ENCODE measurements at places on chromosomes 3 and 15.

DNA sequence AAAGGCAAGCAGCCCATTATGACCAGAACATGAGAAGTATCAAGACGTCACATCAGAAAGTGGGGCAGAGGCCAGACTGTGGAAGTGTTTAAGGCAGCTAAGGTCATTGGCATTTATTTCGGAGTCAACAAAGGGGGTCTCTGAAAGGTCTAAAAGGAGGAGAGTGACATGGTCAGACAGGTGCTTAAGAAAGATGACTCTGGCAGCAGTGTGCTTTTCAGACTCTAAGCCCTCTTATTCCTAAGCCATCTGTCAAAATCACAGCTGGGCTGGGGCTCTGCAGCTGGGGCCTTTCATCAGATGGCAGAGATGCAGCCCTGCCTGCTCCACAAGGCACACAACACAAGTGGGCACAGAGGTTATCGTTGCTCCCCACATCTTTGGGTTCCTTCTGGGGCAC lies 14.0 kb downstream of the FBXL22 start:
- no peak for DNase-seq

DNA sequence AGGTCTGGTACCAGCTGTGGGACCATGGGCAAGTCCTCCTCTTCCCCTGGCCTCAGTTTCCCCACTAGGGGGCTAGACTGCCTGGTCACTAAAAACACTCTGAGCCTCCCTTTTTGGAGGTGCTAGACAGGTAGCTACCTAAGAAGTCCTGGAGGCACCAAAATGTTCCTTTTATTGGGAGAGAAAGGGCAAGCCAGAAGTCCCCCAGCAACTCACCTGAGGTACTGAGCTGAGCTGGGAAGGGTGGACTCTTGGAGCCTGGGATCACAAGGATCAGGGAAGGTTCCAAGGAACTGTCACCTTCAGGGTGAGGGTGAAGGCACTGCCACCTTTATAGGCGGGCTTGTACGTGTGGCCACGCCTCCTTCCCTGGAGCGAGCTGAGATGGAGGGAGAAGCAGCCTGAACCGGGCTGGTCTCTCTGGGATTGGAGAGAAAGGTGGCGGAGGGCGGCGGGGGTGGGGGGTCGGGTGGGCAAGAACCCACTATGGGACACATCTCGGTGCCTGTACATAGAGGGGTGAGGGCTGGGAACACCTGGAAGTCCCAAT lies at the start of gene CYP1A1:
CYP1A1 (minus strand) TSS at position 304 of the 550 bp plus-strand sequence. CDS start 2,431 bp downstream, outside the sequence.
- DNase-seq, result peak; percentile 22

DNA sequence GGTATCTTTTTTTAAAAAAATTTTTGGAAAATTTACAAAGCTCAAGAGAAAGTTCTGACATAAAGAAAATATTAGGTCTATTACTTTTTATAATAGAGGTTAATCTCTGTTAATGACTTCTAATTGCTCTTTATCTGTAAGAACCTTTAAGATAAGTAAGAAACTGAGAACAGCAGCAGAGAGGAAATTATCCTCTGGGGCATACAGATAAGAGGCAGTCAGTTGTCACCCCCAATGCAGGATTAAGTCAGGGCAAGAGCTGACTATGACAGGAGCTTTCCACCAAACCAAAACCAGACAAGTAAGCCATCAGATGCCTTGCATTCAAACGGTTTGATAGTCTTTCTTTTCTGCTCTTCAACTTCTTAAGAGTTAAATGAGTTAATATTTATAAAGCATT lies 149.0 kb downstream of the GSK3B start:
- DNase-seq, result no peak

DNA sequence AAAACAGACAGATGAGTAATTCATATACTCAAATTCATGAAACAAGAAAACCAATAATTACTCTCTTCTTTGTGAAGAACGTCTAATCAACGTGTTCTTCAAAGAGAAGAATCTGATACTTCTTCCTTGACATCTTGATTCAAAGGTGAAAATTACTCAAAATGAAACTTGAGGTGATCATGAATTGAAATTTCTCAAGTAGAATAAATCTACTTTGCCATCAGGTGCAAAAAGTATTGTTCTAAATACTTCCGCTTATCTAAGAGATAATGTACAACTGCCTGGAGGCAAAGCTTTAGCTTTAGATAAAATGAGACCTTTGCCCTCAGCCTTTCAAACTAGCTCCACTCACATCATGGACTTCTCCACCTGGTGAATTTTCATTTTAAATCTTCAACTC lies 13.9 kb upstream of the XXYLT1 start:
- no peak for DNase-seq

GRCh38 chr3:23254835-23255234 lies 51.7 kb downstream of the UBE2E2 start:
- no peak for DNase-seq

- DNase-seq, result no peak
These were observed 48.8 kb downstream of the NSMCE3 start for GRCh38 chr15:29220852-29221251.

- no peak for DNase-seq
These were observed 357.1 kb upstream of the PROK2 start for GRCh38 chr3:72142028-72142427.

GRCh38 chr3:143850877-143851276 lies 2.6 kb upstream of the SLC9A9 start:
- no peak for DNase-seq

DNA sequence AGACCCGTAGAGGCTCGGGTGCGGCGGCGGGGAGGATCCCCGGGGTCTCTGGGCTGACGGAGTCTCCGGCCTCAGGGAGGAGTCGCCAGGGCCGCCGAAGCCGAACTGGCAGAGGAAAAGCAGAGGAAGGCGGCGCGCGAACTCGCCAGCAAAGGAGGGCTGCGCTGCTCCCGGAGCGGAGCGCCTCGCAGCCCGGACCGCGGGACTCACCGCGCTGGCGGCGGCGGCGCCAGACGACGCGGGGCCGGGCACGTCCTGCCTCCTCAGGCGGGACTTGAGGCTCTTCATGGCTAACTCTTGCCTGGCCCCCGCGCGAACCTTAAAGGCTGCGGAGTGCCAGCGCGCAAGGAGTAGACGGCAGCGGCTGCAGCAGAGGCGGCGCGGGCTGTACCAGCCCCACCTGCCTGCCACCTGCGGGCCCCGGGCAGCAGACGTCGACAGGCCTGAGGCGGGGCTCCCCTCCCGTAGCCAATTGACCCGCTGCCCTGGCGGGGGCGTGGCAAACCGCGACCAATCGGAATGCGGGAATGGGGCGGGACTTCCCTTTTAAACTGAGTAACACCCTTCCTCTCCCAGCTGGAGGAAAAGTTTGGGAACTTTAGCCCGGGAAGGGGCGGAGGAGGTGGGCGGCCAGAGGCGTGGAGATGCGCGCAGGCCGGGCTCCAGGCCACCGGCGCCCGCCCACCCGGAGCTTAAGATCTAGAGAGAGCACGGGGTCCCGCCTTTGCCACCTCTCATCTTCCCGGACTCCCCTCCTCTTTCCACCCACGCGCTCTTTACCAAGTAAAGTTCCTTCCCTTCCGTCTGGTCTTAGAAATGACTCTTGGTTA lies at the start of gene UACA:
UACA (minus strand) TSS at position 439 of the 830 bp plus-strand sequence; CDS start at position 288, 151 bp downstream.
- peak; percentile 79 for DNase-seq

- no peak for DNase-seq
These were observed 392.8 kb upstream of the WNT5A start for GRCh38 chr3:55879901-55880331.

DNA sequence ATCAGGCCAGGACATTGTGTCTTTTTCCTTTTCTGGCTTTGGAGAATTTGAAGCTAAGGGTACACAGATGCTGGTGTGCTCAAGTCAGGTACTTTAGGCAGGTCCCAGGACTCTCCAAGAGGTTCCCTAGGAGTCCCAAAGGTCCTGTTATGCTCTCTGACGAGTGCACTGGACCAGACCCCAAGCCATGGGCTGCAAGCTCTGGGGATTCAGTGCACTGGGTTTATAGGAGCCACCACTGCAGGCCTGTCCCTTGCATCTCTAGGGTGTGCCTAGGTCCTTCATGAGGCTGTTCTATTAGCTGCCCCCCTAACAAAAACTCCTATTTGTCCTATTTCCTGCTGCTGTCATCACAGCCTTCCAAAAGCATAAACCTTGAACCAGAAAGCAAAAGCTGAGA lies 31.9 kb upstream of the BFSP2 start:
- no peak for DNase-seq

DNA sequence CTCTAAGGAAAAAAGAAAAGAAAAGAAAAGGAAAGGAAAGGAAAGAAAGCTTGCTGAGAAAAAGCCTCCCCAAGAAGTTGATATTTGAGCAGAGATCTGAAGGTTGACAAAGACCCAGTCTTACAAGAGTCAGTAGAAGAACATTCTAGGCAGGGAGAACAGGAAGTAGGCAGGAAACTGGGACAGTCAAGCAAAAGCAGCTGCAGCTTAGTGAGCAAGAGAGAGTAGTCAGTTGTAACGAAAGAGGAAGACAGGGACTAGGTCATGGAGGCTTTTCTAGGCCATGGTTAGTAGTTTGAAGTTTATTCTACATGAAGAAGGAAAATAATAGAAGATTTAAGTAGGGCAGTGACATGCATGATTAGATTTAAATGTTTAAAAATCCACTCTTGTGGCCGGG lies 31.8 kb upstream of the KLHL6 start:
- DNase-seq, result no peak

- no peak for DNase-seq
These were observed 8.5 kb upstream of the SYNM start for GRCh38 chr15:99096173-99096893.

GRCh38 chr3:168273917-168274316 lies 178.2 kb upstream of the GOLIM4 start:
- DNase-seq, result no peak

- no peak for DNase-seq
These were observed 183.6 kb downstream of the POLQ start for GRCh38 chr3:121362035-121362734.

DNA sequence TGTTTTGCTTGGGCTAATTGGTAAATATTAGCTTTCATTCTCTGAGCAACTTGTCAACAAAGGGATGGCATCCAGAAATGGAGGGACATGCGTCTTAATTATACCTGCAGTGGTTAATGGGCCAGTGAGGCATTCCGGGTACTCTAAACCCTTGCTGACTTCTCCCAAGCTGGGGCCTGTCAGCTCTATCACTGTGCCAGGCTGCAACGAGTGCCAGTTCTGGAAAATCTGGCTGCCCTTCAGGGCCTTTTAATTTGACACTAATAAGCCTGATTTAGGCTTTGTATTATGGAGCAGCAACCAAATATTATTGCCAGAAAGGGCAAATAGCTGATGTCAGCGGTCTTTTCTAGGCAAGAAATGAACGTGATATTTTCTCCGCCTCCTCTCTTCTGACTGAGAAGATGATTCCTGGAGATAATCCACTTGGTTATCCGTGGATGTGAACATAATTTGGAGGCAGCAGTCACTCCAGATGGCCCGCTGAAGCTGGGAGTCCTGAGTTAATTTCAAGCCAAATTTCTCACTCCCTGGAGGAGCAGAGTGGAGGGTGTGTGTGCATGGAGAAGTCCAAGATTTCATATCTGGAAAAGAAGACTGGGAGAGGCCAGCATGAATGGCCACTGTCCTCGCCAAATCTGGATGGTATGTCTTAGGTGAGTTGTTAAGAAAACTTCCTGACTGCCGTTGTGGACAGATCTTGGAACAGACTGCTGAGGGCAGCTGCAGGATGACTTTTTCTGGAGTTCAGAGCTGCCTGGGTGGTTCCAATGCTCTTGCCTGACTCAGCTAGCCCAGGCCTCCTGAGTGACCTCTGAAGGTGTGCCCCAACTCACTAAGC lies 44.4 kb upstream of the PSMD6 start:
- DNase-seq, result no peak

DNA sequence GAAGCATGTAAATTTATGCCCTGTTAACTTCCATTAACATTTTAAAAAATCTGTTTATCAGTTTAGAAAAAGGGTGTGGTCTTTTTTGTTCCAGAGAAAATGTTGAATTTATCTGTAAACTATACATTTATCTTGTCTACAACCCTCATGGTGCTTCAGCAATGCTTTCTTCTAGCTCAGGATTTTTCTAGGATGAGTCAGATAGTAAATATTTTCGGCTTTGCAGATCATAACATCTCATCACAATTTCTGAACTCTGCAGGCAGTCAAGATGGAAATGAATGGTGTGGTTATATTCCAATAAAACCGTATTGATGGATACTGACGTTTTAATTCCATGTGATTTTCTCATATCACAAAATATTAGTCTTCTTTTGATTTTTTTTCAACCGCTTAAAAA lies 70.5 kb upstream of the FOXB1 start:
- no peak for DNase-seq

DNA sequence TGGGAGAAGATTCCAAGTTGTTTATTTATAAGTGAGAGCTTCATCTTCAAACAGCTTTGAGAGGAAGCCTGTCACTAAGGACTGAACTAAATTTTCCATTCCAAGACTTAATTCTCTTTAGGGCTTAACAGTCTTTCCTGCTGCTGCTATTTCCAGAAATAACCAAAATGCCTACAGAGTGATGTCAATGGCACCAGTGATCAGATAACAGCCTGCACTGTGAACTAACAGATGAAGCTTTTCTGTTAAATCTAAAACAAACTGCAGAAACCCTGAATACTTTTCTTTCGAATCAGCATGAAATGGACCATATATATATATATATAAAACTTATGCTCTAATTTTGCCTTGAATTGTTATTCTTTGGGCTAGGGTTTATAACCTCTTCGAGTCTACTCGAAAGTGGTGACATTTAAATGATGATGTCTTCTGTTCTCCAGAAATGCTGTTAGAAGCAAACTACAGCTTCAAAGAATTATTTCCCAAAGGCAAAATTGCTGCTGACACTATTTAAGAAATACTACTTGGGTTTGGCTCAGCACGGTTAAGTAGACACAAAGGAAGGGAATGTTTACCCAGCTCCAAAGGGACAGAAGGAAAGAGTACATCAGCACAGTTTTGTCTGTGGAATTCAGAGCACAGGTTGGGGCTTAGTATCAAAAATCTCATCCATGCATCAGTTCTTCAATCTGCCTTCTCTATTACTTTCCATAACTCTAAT lies 238.5 kb upstream of the LRRN1 start:
- no peak for DNase-seq

GRCh38 chr3:127035677-127036076 lies 52.8 kb downstream of the PLXNA1 start:
- no peak for DNase-seq

- peak; percentile 47 for DNase-seq
These were observed 326.4 kb downstream of the SV2B start for GRCh38 chr15:91426412-91426811.

DNA sequence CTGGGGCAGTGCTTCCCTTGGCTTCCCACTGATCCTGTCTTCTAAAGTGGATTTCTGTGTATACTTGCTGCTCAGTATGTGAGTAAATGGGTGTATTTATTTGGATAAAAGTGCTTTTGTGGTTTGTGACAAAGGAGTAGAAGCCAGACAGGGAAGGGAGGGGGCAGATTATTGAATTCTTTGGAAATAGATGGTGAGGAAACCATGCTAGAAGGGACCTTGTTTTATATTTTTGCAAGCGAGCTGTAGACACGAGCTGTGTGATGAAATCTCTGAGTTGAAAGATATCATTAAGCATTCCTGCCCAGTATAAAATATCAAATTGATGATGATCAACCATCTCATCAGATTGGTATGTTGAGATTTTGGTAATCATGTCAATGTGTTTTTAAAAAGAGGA lies 68.9 kb downstream of the DUT start:
- no peak for DNase-seq

Data from stimulated activated CD4-positive, alpha-beta T cell treated with anti-CD3 and anti-CD28 coated beads, Interleukin-1b, Interleukin-23, amount 100 ng/mL, for 48 hours (primary cell).